ENCODE measurements at places on chromosomes 2 and 18. TPM values are rescaled to one million over a fixed set of nuclear protein-coding genes. Genes with fewer than 3 reads are reported as not detected.

SOX11 gene
- not detected for total RNA-seq

GRHL1 gene
- total RNA-seq = 0.57 TPM

PLGLB2 gene
- total RNA-seq = 0.53 TPM

PROKR1 gene
- not detected for total RNA-seq

ZSWIM2 gene
- not detected for total RNA-seq

CYRIA gene
- 0.78 TPM for total RNA-seq

SP5 gene
- not detected for total RNA-seq

AQP12B gene
- total RNA-seq = not detected

CD8B2 gene
- 3.6 TPM for total RNA-seq
